ENCODE measurements at places on chromosomes 6 and 20.

DNA sequence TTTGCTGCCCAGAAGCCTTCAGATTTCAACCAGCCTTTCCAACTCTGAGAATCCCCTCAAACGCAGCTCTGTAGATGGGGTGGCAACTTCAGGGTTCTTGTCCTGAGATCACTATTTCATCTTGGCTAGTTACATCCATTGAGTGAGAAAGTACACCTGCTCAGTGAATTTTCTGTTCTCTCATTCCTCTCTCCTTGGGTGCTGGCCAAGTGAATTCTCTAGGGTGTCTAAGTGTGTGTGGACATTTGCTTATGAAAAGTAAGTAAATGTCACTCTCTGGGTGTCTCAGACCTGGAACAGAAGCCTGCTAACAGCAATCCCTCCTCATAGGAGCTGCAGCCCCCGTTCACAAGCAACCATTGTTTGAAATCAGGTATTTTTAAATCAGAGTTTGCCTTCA lies 3.8 kb downstream of the RIN2 start:
- no peak for DNase-seq

GRCh38 chr6:14559746-14560536 lies 442.4 kb downstream of the CD83 start:
- DNase-seq = no peak

GRCh38 chr6:6818078-6818639 lies 229.6 kb downstream of the LY86 start:
- DNase-seq = no peak

GRCh38 chr20:53159160-53159559 lies 187.0 kb downstream of the TSHZ2 start:
- DNase-seq = no peak

DNA sequence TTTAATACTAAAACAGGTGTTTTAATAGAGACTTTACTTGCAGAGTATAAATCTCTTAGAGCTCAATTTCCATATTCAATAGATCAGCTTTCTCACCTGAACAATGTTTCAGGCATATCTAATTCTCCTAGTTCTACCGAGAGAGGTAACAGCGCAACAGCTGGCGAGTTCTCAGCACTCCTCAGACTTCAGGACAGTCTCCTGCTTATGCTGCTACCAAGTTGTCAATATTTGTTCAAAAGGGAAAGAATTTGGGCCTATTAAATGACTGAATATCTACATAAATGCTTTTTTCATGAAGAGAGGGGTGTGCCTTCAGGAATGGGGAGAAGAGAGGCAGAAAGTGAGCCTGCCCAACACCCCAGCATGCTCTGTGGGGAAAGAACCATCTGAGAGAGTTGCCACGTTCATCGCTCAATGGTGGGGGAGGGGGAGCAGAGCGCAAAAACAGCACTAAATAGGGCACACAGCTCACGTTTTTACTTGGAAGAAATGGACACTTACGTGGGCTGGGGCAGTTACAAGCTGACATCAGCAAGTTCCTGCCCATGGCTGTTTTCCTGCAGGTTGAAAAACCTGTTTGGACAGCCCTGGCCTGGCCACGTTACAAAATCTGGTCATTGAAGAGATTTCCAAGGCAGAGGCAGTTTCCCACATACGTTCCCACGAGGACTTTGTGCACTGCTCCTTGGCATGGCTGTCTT lies 38.0 kb downstream of the EZR start:
- DNase-seq = no peak

GRCh38 chr6:138972226-138972665 lies 15.8 kb downstream of the REPS1 start:
- DNase-seq = no peak

DNA sequence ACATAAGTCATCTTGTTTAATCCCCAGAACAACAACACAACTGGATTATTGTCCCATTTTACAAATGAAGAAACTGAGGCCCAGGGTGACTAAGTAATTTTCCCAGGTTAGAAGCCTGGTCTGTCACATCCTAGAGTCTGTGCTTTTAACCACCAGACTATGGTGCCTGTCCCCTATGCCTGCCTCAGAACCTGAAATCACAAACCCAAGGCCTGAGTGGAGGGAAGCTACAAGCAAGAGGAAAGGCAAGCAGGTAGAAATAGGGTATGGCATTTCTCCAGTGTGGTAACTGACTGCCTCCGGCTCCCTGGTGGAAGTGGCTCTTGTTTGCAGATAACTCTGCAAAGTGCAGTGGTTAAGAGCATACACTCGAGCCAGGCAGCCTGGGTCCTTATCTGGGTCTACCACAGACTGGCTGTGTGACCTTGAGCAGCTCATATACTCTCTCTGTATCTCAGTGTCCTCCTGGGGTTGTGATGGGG lies 2.5 kb downstream of the TMEM63B start:
- DNase-seq = no peak

DNA sequence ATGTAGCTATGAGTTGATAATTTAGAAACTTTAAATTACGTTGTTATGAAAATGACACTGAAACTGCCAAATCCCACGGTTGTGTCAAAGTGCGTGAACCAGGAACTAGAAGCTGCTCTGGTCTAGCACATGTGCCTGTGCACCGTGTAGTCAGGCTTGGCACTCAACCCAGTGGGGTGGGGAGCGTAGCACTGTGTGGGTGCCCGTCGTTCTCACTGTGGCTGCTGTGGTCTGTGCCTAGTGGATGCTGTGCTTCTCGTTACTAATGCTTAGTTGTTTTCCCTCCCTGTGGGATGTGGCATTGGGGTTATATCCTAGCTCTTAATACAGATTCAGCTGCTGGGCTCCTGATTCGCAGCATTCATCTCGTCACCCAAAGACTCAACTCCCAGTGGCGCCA lies 46.2 kb upstream of the ADIG start:
- no peak for DNase-seq

GRCh38 chr6:125198398-125198937 lies 44.9 kb downstream of the TPD52L1 start:
- DNase-seq = no peak

- DNase-seq = no peak
Measured at GRCh38 chr6:131638013-131638412, 911 bp downstream of the ENPP3 start.

DNA sequence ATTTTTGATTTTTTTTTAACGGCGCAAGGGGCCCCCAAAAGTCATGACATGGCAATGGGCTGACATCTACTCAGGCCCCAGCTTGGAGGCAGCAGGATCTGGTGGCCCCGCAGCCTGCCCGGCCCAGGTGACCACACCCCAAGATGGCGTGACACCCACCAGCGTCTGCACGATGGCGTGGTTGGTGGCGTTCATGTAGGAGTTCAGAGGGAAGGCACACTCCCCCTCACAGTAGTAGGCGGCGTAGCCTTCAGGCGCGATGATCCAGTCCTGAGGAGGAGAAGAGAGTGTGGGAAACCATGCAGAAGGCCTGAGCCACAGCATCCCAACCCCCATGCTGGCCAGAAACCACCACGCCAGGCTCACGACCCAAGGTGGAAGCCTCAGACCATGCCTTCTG lies 93.4 kb downstream of the BMP7 start:
- DNase-seq = no peak

DNA sequence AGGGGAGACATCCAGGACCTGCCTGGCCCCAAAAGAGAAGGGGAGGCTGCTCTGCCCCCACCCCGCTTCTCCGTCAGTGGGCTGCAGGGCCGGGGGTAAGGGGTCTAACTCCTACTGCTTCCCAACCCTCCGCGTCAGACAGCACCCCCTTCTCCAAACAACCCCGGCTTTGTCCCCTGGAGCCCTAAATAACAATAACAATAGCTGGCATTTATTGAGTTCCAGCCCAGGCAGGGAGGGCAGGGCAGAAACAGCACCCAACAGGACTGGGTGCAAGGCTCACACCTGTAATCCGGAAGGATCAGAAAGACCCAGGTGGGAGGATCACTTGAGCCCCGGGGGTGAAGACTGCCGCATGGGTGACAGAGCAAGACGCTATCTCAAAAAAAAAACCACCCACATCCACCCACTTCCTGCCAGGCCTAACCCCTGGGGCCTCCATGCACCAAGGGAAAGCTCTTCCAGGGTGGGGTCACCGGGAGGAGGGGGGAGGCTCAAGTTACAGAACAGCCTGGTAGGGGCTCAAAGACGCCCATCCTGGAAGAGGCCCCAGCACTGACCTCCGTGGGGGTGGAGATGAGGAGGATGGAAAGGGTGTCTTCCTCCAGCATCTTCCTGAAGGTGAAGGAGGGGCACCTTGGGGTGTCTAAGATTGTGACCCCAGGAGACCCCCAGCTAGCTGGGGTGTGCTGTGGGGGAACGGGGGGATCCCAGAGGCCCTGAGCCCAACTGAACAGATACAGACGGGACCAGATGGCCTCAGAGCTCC lies 1.3 kb upstream of the FNDC11 start:
- DNase-seq = no peak

DNA sequence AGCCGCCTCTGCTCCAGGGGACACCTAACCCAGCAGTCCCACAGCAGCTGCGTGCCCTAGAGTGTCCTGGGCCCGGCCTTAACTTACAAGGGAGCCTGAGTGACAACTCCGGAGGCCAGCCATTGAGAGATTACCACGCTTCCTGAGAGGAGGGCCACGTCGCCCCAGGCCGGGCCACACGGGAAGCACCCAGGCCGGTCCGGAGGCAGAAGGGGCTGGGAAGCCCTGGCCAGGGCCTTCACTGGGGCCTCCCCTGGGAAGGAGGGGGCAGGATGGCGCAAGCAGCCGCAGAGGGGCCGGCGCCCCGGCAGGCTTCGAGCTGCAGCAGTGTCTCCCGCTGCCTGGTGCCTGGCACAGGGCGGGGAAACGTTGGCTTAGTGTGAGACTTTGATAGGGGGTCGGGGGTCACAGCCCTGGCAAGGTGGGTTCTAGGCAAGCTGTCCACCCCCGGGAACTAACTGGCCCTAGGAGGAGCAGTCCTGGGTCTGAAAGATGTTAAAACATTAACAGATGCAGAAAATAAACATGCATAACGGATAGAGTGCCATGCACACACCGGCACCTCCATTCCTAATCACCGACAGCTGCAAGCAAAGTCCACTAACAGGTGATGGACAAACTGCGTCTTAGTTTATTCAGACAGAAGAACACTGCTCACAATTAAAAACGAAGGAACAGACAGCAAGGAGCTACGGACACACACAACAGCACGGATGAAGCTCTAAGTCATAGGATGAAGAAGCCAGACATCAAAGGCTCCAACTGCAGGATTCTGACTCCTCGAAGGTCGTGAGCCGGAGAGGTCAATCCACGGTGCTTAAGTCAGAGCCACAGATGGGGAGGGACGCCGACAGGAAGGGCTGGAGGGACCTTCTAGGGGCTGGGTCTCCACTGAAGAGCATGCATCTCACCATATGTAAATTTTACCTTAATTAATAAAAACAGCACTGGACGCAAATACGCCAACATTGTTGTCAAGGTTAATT lies 17.4 kb downstream of the CHRNA4 start:
- DNase-seq = no peak

DNA sequence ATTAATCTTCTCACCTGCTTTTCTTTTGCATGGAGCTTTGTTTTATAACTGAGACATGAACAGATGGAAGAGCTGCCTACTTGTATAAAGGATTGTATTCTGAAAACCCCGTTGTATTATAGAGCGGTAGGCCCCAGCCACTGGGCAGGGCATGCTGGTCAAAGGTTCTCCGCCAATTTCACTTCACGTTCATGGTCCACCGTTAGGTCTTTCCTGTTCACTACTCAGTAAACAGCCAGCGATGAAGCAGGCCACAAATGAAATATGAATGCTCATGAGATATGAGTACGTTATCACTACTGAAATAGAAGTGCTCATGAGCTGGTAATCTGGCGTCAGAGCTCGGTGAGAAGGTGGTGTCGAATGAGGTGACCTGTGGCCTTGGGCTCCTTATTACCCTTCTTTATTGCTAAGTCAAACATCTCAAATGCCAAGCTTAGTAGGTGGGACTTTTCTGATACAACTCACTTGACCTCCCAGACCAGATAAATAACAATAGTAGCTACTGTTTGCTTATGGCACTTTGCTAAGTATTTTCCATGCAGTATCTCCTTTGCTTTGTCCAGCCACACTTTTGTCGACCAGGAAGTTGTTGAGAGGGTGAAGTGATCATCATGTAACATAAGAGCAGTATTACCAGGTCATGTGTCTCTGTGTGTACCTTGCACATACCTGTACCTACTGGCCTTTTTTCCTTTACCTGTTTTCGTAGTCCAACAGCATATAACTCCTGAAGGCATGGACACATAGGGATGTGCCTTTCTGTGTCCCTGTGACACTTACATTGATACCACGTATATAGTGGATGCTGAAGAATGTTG lies 16.7 kb downstream of the EDN3 start:
- DNase-seq = no peak

DNA sequence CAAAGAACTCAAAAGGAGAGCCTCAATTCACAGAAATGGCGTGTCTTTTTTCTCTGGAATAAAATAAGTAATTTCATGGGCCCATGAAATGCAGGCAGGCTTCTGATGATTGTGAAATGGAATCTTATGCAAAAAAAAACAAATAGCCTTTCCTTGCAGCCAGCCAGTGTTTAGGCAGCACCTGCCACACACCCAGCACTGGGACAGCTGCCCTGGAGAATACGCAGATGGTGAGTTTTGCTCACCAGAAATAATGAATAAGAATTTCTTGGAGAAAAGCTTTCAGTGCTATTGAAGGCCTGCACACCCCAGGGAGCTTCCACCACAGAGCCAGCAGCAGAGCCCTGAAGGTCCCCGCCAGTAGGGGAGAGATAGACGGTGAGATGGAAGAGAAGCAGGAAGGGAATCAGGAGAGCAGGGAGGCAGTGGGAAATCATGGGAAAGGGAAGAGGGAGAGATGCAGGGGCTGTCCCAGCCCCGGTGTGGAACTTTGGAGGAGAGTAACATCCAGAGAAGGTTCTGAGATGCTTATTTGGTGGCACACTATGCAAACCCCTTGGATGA lies 54.9 kb downstream of the PXDC1 start:
- no peak for DNase-seq

DNA sequence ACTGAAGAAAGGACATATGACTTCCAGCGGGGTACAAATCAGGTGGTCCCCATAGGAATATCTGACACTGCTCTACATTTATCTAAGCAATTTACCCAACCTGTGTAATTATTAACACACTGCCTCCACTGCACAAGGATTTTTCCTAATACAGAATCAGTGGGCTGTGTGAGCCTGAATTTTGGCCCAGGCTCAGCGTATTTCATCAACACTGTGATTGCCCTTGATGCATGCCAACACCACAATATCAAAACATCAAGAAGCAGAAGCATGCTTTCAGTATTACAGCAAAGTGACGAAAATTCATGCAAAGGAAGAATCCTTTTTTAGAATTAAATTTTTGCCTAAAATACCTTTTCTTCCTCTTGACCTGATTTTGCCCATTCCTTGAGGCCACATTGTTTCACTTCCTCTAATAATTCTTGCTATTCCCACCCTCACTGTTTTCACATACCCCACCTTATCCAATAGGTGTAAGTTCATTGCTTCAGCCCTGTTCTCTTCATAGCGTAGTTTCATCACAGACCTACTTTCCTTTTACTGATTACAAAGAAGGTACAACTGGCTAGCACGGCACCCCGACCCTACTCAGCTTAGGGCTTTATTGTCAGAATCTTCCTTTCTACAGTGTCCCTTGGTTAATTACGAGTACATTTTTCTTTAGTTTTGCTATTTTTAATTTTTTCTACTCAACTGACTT lies 83.7 kb upstream of the PTCHD4 start:
- DNase-seq = no peak
